ENCODE measurements at places on chromosomes 5 and 9.
A peak's percentile ranks its signal among the peaks of the same experiment; 100 is the strongest.

DNA sequence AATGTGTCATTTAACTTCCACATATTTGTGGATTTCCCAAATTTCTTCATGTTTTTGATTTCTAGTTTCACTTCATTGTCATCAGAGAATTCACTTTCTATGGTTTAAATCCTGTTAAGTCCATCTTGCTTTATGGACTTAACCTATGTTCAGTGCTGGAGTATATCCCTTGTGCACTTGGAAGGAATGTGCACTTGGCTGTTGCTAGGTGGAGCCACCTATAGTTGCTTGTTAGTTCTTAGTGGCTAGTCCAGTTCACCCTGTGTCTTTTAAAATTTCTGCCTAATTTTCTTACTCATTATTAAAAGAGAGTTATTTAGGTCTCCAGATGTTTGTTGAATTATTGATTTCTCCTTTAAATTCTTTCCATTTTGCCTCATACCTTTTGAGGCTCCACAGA is 1472.5 kb upstream of the CDH6 start:
- no peak for DNase-seq

DNA sequence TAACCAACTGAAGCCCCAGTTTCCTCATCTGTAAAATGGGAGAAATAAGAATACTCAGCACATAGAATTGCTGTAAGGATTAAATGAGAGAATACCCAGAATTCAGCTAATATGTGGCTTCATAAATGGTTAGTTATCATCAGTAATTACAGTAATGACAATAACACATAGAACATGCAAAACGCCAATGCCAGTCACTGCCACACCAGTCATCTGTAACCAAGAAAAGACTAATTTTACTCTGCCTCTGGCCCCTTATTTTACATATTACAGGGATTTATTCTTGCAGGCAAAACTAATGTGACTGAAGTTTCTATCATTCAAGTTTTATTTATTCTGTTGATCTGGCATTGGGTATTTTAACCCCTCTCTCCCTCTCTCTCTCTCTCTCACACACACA is 46.5 kb downstream of the EBF1 start:
- DNase-seq: no peak

GRCh38 chr9:79166005-79166404 is 405.8 kb upstream of the TLE4 start:
- DNase-seq: no peak

- DNase-seq: no peak
Observed at GRCh38 chr5:67287510-67288268, 91.1 kb upstream of the CD180 start.

GRCh38 chr5:143916451-143916850 is 104.5 kb downstream of the HMHB1 start:
- no peak for DNase-seq

DNA sequence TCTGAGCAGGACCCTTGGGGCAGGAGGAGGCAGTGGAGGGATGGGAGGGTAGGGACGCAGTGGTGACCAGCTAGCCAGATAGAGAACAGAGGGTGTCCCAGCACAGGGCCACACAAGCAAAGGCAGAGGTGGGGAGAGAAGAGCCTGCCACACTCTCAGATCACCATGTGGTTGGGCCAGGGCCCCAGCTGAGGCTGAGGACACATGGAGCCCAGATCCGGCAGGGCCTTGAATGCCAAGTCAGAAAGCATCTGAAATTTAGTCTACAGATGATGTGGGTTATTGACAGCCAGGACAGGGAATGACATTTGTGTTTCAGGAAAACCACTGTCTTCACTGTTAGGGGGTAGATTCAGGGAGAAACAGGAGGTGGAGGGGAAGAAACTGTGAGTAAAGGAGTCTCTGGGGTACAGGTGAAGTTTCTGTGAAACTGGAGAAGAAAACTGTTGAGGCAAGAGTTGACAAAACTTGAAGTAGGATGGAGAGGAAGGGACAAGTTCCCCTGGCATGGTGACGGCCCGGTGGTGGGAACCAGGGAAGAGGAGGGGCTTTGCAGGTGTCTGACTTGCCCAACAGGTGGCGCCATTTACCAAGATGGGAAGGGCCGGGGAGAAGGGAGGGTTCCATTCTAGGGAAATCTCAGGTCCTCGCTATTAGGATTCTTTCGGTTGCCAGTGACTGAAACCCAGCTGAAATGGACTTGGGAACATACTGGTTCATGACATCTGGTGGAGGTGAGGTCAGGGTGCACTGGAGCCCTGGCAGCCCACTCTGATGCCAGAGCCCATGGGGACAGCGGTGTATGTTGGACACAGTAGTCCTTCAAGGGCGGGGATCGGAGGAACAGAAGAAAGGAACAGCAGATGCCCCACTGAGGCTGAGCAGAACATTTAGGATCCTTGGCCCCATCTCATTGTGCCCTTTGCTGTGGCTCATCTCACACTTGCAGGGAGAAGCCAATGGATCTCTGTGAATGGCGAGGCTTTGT is 100.1 kb downstream of the KCNIP1 start:
- DNase-seq: no peak

DNA sequence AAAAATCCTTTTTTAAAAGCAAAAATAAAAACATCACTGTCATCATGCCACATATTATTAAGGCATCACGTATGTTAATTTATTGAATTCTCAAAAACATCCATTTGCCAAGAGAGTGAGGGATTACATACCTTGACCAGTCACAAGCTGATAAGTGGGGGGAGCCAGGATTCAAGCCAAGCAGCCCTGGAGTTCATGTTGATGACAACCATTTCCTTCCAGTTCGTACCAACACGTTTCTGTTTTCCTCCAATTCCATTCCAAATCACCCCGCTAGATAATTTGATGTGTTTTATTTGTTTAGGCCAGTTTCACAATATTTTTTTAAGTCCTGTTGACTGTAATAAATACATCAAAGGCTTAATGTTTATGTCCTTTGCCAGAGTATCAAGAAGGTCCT is 53.0 kb downstream of the SLC1A3 start:
- DNase-seq: no peak

DNA sequence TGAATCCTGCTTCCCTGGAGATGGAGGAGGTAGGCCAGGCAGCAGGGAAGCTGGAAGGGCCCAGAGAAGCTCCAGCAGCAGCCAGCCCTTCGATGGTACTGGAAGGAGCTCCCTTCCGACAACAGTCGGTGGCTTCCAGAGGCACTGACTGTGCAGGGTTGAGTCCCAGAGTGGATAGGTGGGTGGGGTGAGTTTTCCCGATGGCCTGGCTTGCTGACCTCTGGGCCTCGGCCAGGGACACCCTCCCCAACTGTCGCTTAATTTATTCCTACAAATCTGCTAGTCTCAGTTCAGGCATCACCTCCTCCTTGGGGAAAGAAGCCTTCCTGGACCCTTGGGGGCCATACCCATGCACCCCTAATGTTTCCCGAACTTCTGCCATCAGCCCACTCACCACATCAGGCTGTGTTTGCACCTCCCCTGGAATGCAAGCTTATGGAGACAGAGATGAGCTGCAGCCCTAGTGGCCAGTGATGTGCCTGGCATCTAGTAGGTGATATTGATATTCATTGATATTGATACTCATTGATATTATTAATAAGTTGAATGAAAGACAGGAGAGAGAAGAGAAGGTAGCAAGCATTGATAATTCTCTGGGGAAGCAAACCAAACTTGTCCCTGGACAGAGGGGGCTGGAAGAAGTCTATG is 104.6 kb upstream of the BOD1 start:
- DNase-seq: no peak

- no peak for DNase-seq
Observed at GRCh38 chr5:75707911-75708509, 9.2 kb downstream of the POC5 start.

GRCh38 chr9:96177005-96177718 is 124.8 kb downstream of the HSD17B3 start:
- no peak for DNase-seq

GRCh38 chr9:95048225-95049087 is 269.1 kb downstream of the FANCC start:
- DNase-seq: peak; percentile 25

DNA sequence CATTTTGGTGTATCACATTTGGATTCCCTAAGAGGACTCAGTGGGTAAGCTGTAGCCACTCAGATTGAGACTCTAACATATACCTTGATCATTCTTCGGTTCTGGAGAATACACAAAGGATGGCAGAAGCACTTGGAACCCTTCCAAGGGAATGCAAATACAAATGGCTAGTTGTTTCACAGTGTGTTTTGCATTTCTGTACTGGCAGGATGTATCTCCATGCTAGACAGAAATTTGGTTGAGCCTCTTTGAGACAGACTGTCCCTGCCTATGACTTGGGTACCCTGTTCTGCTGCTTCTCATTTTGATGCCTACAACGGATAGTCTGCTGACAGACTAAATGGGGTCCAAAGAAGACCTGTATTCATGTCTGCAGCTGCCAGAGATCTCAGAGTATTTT is 273.5 kb downstream of the TMEM38B start:
- DNase-seq: no peak

DNA sequence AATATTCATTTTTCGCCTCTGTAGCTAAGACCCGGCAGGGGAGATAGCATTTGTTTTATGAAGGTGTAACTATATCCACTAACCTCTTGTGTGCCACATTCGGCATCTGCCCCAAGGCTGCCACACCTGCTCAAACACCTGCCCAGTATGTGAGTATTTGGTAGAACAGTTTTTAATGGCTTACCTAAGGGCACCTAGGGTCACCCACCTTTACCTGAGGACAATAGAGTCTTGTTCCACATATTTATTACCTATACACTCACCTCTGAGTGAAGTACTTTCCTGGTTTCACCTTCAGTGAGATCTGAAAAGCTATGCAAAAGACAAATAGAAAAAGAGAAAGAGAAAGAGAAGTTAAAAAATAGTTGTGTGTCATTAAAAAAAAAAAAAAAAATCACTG is 68.0 kb upstream of the PIP5K1B start:
- DNase-seq: no peak

GRCh38 chr5:155768332-155768731 is 558.6 kb upstream of the SGCD start:
- DNase-seq: no peak

Measured in stimulated activated CD8-positive, alpha-beta memory T cell treated with anti-CD3 and anti-CD28 coated beads, Interleukin-7, amount 100 ng/mL, for 1 hour (primary cell).